ENCODE measurements at places on chromosomes 6 and 20.

GRCh38 chr6:141552463-141552862, 580.3 kb upstream of the GJE1 start:
- no peak for DNase-seq

DNA sequence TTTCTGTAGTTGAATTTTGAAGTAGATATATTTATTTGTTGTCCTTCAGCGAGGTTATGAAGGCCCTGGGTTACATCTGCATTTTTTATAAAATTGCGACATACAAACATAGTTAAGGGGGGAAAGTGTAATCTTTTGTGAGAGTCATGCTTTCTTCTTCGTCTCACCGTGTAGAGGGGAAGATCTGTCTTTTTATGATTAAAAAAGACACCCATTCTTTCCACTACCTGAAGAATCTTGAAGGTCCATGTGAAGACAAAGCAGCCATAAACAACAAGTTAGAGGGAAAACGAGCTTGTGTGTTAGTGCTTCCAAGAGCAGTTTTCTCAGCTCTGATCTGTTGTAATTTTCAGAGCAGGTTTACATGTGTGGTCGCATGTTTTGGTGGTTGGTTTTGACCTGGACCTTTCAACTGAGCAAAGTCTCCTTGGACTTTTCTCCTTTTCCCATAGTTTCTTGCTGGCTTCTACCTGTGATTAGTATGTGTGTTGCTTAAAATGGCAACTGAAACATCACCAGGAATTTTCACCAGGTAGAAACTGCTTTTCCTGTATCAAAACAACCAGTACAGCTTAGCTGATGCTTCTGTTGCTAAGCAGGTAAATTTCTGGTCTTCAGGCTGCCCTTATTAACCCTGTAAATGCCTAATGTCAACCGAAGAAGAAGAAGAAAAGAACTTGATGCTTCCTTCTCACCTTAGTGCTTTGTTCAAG, 37.3 kb downstream of the RREB1 start:
- DNase-seq = no peak

GRCh38 chr20:10554285-10554684, 119.2 kb downstream of the SLX4IP start:
- DNase-seq = no peak

DNA sequence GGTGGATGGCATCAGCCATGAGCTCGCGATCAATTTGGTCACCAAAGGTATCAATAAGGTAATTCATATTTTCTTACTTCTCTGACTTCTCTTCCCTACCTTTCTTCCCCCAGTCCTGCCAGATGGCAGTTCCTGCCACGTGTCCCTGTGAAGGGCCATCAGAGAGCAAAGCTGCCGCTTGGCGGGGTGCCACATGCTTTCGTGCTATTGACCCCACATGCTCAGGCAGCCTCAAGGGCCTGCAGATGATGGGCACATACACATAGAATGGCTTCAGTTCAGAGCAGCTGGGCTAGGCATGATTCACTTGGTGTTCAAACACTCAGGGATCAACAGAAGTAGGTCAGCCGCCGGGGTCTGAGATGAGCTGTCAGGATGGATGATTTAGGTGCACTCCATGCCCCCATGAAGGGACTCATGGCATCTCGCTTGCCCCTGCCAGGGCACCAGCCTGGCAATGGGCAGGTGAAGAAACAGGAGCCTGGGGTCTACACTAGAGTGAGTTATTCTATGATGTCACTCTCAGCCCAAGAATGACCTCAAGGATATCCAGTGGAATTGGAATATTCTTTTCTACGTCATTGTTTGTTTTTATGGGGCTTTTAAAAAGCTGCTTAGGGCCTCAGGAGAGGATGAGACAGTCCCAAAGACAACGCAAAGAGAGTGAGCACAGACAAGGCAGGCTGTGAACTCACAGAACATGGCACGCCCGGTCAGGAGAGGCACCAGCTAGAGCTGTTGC, 25.5 kb downstream of the BANF2 start:
- DNase-seq = peak; percentile 61

DNA sequence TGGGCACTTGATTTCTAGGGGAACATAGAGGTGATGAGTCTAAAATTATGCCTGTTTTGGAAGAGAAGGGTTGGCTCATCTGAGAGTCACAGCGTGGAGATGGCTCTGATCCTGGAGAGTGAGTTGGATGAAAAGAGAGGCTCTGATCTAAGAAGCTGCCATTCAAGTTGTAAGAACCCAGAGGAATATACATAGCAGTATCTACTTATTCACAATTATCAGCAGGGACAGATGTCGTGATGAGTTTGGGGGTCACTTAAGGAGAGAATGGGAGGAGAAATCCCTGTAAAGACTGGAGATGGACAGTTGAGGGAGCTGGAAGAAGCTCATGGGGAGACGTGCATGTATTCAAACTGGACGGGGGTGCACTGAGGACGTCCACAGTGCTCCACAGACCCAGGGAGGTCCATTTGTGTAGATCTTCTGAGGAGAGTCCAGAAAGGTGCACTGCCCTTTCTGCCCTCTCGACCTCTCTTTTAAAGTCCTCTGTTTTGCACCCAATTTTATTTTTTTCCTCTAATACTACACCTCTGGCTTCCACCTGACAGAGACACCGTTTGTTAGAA, 124.7 kb upstream of the SSTR4 start:
- DNase-seq = no peak

DNA sequence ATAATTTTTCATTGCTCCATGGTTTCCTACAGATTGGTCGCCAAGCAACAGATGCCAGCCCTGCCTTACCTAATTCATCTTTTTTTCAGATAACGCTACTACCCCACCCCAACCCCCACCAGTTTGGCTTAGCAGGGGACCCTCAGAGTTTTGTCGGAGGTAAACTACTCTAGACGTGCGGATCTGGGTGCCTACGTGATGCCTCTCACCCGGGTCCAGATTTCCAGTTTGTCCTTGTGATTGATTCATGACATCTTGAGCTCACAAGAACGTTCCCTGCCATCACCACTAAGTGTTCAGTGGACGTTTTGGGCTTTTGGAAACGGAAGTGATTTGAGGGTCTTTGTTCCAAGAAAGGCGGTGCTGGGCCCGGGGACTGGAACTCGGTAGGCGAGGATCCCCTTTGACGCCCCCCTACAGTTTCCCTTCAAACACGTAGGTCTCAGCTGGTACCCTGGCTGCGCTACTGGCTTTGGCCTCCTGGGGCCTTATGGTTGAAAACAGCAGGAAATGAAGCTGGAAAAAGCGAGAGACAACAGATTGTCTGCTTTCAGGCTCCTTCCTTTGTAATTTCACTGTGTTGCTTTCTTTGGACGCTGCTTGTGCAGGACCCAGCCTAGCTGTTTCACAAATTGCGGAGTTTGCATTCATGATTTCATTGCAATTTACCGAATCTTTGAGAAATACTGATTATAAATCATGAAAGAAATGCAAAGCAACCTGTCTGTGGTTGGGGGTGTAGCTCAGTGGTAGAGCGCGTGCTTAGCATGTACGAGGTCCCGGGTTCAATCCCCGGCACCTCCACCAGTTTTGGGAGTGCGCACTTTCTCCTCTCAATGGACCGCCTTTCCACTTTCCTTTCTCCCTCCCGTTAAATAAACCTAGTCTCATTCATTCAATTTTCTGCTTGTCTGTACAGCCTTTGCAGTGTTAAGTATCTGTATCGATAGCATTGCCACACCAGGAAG, 81.0 kb downstream of the GPX5 start:
- DNase-seq = peak; percentile 95

- DNase-seq = no peak
These were observed 3.7 kb downstream of the SYS1 start for GRCh38 chr20:45366631-45367030.

DNA sequence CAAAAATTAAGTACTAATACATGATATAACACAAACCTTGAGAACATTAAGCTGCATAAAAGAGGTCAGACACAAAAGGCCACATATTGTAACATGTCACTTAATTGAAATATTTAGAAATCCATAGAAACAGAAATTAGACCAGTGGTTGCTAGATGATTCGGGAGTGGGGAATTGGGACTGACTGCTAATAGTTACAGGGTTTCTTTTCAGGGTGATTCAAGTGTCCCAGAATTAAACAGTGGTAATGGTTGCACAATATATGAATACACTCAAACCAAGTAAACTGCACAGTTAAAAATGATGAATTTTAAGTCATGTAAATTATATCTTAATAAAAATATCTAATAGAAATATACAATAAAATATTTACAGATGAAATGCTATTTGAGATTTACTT, 174.5 kb downstream of the WDR27 start:
- no peak for DNase-seq

- DNase-seq = no peak
These were observed 11.6 kb downstream of the CST3 start for GRCh38 chr20:23626040-23626620.

DNA sequence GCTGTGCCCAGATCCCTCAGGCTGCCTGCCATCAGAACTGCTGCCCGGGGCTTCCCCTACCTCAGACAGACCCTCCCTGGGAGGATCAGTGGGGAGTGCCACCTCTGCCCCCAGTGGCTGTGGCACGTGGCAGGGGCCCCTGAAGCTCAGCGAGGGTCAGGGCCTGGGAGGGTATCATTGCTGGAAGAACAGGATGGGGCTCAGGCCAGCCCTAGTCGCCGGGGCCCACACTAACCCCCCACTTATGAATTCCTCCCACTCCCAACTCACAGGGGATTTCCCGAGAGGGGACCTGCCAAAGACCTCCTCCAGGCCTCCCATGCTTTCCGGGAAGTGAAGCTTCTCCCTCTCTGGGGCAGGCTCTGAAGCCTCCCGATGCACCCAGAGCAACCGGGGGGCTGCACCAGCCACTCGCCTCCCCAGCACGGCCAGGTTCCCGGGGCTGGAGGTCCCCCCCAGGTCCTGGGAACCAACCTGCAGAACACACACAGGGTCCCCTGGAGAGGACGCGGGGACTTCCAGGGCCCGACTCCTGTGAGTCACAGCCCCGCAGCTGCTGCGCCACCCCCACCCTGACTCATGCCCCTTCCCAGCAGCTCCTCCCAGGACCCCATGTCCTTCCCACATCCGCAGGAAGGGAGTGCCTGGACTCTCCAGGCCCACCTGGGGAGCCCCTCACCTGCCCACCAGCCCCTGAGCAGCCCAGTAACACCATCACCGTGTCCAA, 2.5 kb downstream of the TNFRSF6B start:
- DNase-seq = no peak

GRCh38 chr6:431986-432385, 40.4 kb downstream of the IRF4 start:
- DNase-seq = no peak

- no peak for DNase-seq
These were observed 257.4 kb downstream of the HTR1B start for GRCh38 chr6:77205936-77206335.

DNA sequence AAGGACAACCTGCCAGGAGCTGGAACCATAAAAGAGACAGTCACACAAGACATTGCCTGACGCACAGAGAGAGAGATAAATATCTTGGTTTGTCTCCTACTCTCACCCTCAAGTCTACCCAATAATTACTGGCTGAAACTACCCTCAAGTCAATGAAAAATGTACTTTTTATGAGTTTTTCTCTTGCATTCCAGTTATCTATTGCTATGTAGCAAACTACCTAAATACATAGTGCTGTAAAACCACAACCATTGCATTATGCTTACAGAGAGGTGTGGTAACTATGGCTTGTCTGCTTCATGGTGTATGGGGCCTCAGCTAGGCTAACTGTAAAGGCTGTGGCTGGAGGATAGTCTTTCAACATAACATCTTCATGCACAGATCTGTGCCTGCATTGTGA, 247.8 kb downstream of the HAO1 start:
- DNase-seq = no peak

DNA sequence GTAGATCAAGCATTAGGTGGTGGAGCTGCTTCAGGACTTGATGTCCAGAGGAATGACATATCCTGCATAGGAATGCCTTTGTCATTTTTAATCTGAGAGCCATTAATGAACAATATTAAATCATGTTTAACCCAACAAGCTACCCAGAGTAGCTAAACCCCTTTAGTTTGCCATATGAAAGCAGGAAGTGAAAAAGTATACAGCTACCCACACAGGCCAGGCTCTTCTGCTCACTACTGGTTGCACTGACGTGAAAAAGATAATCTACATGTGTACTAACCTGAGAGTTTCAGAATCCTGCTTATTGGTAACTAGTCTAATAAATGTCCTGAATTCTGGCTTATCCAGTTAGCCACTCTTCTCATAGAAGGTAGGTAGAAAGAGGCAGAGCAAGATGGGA, 19.9 kb downstream of the GLYATL3 start:
- DNase-seq = no peak

GRCh38 chr20:50983321-50983720, 24.7 kb downstream of the MOCS3 start:
- DNase-seq = no peak

DNA sequence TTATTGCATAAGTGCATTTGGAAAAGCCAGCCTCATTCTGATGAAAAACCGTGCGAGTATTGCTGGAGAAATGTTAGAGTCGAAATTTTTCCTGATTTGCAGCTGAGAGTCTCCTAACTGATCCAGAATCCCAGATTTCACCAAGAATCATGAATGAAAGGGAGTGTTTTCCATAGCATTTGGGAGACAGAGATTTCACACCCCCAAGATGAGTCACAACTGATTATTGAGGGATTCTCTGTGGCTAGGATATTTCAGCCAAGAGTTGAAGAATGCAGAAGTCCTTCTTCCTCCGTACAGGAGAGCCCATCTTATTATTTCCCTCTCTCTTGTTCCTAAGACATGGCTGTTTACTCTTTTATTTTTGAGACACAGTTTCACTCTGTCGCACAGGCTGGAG, 82.2 kb upstream of the SALL4 start:
- no peak for DNase-seq

DNA sequence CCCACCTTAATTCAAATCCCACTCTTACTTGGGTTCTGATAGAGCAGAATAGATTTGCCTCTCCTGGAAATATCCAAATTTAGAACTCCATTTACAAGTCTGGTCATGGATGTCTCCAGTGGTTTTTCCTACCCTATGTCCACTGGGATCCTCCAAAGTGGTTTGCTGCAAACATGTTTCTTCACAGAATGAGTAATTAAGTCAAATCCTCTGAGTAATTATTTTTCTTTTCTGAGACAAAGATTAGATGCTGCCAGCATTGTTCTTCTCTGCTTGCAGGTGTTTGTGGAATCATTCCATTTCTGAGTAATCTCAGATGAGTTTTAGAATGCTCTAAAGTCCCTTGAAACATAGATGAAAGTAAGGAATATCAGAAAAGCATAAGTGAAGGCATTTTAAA, 21.9 kb downstream of the DTD1 start:
- no peak for DNase-seq

GRCh38 chr6:38113825-38114576, 294.5 kb downstream of the ZFAND3 start:
- DNase-seq = peak; percentile 45

GRCh38 chr6:167846997-167847606, 20.4 kb downstream of the AFDN start:
- DNase-seq = no peak

GRCh38 chr20:4369119-4369797, 352.5 kb upstream of the PRND start:
- DNase-seq = no peak

- DNase-seq = no peak
These were observed 1.6 kb upstream of the TCF21 start for GRCh38 chr6:133887156-133887879.

Measured in NCI-H82 (cell line).